ENCODE measurements at places on chromosomes 7 and 10.

GRCh38 chr10:133277993-133278576, 1.4 kb upstream of the ADAM8 start:
- no peak for DNase-seq

DNA sequence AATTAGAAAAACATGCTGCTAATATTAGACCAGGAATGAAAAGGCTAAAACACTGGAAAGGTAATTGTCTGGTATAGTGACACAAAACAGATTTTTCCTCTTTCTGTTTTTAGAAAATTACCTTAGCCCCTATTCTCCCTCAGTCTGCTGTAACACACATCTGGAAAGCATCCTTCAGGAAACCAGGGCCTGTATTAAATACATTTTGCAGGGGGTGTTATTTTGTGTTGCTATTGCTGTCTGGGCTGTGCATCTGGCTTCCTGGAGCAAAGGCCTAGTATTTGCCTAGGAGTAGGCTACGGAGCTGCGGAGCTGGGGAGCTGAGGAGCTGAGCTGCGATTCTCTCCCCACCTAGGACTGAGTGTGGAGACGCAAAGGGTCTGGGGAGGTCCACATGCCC, 169.3 kb downstream of the GFRA1 start:
- no peak for DNase-seq

GRCh38 chr7:665736-666453, 60.6 kb upstream of the DNAAF5 start:
- DNase-seq = no peak

DNA sequence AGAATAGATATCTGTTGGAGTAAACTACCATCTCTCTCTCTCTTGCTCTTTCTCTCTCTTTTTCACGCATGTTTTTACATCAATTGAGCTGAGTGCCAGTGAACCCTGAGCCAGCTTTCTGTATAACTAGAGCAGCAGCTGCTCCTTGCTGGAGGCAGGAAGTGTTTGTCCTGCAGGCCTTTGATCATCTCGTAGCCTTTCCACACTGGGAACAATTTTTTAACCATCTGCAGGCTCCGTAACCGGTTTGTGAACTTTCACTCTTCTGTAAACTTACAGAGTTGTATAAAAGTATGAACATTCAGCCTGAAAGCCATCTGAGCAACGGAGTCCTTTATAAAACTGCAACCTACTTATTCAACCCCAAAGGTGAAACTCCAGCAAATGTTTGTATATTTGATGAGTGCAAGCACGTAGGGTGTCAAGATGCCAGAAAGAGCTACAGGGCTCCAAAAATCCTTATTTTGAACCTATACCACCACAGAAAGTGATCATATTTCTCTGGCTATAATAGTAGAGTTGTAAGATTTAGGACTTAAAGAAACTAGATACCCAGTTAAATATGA, 162.8 kb upstream of the NFE2L3 start:
- DNase-seq = no peak

GRCh38 chr10:102652170-102652916, 8.1 kb downstream of the TRIM8 start:
- no peak for DNase-seq

DNA sequence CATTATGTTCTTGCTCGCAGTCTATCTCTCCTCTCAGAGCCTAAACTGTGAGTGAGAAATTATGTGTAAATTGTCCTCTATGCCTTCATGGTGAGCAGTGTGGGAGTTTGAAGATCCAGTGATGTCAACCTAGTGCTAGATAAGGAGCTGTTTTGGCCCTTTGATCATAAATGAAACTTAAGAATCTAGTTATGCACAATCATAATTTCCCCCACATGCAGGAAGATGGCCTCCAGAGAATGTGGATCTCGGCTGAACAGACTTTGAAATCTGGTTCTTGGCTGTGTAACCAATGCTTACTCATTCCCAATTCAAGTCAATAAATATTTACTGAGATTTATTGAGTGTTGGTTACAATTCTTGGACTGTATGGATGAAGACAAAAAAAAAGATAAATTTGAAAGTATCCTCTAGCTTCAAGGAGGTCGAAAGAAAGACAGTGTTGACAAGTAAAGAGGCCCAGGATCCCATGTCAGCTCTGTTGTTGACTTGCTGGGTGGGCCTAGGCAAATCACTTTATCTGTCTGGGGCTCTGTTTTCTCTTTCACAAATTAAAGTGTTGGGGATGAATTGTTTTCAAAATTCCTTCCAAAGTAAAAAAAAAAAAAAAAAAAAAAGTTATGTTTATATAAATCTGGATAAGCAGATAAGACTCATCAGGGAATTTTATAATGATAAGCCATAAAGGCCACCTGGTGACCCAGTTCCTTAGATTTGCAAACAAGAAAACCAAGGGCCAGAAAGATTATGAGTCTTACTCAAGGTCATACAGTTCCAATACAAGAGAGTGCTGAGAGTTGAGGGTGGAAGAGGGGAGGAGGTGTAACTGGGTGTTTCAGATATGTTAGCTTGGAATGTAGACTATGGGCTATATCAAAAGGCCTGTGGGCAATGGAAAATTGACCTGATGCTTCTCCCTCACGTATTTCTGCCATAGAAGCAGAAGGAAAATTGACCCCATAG, 969.9 kb downstream of the KCNMA1 start:
- no peak for DNase-seq

DNA sequence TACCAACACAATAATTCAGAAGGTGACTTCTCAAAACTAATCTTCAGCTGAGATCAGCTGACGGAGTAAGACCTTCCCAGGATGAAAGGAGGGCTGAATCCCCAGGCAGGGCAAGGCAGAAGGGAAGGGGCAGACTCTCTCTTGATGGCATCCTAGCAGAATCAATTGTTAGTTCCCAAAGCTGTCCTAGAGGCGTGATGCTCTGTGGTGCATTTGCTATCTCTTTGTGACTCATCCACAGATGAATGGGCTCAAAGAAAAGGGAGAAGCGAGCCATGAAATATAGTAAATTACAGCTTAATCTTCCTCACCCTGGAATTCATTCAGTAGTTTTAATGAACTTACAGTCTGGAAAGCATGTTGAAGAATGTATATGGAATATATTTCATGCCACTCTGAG, 37.2 kb downstream of the PDE1C start:
- DNase-seq = no peak

DNA sequence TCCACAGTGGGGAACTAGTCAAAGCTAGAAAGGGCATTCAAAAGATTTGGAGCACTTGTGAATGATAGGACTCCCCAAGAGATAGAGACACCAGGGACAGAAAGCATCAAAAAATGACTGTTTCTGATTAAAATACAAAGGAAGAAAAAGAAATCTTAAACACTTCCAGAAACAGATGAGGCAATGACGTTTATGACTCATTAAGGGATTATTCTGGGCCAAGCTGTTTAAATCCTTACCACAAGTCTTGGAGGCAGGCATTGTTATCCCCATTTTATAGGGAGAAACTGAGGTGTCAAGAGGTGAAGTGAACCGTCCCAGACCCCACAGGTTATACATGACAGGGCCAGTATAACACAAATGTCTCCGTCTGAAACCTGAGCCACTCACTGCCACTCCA, 68.3 kb upstream of the AMPH start:
- DNase-seq = no peak

GRCh38 chr7:150663802-150664494, 21.6 kb upstream of the GIMAP2 start:
- DNase-seq = peak; percentile 16

DNA sequence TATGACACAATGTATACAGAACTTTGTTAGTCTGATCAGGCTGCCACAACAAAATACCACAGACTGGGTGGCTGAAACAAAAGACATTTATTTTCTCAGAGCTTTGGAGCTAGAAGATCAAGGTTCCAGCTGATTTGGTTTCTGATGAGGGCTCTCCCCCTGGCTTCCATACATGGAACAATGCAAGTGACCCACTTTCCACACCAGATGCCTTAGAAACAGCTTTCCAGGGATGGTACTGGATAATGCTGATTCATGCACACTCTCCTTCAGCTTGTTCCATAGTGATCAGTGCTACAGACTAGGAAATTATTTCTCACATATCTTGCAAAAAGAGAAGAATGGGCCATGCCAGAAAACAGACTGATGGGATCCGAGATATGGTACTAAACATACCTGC, 1274.9 kb upstream of the SORCS1 start:
- no peak for DNase-seq

DNA sequence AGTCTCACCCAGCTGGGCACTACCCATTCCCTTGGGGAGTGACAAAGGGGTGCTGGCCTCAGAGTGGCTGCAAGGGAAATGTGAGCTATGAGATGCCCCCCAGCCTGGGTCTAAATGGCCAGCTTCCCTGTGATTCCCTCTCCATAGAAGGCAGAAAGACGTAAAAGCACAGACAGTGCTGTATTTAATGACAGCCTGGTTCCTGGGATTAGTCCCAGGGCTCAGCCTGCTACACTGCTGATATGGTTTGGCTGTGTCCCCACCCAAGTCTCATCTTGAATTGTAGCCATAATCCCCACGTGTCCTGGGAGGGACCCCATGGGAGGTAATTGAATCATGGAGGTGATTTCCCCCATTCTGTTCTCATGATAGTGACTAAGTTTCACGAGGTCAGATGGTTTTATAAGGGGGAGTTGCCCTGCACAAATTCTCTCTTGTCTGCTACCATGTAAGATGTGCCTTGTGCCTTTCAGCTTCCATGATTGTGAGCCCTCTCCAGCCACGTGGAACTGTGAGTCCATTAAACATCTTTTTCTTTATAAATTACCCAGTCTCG, 23.9 kb upstream of the CALN1 start:
- DNase-seq = no peak

DNA sequence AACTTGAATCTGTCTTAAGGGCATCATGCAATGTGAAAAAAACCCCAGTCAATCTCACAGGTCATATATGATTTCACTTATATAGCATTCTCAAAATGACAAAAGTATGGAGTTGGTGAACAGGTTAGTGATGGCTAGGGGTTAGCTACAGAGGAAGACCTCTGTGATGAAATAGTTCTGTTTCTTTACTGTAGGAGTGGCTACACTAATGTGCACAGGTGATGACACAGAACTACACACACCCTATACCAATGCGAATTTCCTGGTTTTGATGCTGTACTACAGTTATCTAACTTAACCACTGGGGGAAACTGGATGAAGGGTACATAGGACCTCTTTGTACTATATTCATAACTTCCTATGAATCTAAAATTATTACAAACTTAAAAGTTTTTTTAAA, 541.8 kb downstream of the PARD3 start:
- DNase-seq = no peak

DNA sequence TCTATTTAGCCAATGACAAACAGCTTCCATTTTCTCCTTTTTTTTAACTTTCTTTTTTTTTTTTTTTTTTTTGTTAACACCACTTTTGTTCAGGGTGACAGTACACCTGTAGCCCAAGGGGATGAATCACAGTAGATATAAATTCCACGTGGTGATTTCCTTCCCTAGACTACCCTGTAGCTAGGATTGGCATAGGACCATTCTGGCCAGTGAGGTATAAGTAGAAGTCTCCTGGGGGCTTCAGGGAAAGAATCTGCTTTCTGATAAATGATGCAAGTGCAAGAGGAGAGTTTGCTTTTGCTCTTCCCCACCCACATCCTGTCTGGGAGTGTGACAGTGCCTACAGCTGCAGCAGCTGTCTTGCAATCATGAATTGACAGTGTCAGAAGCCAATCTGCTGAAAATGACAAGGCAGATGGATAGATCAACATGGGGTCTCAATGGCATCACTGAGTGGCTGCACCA, 63.2 kb upstream of the TOMM7 start:
- DNase-seq = peak; percentile 74

- DNase-seq = no peak
Observed at GRCh38 chr10:51241461-51241860, 167.2 kb downstream of the PRKG1 start.

DNA sequence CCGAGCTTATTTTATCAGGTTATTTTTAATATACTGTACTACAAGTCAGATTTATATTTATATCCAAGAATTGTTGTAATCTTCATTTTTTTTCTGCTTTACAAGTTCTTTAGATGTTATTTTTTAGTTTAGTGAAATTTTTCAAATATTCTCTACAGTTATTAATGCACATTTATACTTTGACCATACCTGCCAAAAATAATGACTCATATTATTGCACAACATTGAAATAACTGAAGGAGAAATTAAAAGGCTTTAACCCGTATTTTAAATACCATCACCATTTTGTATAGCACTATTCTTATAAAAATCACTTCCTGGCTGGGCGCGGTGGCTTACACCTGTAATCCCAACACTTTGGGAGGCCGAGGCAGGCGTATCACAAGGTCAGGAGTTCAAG, 278.5 kb downstream of the BICC1 start:
- DNase-seq = no peak

GRCh38 chr10:93816123-93816747, 58.5 kb downstream of the LGI1 start:
- DNase-seq = peak; percentile 35

- DNase-seq = no peak
Observed at GRCh38 chr10:131858118-131858515, 42.7 kb upstream of the PPP2R2D start.

GRCh38 chr10:6024334-6024682, 37.9 kb downstream of the IL2RA start:
- no peak for DNase-seq

DNA sequence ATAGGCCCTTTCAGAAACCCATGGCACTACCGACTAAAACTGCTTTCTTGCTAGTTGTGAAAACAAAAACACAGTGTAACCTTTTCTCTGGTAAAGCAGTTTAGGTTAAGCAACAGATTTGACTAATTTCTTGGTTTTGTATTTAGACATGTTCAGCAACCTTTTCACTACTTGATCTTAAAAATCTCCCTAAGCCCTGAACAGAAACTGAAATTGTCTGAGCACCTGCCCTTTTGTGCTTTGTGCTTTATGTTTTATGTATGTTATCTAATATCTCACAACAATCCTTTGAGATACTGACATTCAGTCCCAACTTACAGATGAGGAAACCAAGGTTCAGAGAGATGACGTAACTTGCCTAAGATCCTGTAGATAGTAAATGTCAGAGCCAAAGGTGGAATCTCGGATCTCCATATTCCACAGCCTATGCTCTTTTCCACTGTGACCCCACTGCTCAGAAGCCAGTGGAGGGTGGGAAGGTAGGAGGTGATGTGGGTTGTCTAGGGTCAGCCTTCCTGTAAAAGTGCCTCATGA, 146.6 kb downstream of the LCOR start:
- no peak for DNase-seq

- no peak for DNase-seq
Observed at GRCh38 chr10:133165556-133166503, 5.8 kb downstream of the KNDC1 start.

DNA sequence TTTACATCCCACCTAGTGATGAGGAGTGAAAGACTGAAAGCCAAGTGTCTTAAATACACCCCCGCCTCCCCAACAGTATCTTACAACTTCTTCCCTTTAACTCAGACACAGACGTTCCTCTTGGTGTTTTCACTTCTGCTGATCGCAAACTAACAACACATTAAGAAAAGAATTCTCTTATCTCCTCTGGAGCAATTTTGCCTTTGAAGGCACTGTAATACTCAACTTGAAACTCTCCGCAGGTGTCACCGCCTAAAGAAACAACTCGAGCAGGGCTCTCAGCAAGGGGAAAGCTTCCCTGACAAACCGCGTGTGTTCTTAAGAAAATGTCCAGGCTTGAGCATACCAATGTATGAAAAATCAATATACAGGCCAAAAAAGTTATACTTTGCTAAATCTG, 452 bp downstream of the SEMA3C start:
- DNase-seq = peak; percentile 2
